ENCODE measurements at places on chromosomes 11 and 22.

DNA sequence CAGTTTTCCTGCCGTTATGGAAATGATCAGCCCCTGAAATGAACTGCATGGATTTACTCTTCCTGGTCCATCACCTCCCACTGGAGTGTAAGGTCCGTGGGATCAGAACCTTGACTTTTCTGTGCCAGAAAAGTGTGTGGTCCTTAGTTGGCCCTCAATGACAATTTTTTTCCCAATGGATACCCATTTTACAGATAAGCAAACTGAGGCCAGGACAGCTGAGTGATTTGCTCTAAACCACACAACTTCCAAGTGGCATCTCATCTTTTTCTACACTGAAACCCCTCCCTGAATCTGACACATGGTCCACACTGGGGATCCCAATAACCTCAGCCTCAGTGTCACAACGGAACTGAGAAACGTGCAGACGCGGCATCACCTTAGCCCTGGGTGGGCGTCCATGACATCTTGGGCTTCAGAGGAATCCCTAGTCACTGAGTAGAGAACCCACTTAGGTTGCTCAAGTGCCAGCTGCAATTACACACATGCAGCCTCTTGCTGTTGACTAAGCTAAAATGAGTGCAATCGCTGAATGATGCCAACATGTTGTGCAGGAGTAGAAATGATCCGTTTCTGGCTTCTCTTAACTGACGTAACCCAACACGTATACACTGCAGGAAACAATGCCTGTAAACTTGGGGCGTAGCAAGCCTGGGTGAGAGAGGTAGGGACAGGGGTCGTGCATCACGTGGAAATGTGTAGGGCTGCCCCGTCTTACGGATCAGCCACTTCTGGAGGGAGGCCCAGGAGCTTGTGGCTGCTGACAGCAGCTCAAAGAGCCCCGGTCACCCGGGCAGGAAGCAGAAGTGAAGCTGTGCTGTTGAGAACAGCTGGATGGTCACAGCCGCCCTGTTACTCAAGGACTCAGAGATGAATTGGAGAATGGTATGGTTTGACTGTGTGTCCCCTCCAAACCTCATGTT, 136.3 kb downstream of the SHANK2 start:
- DNase-seq, result no peak

GRCh38 chr11:73382747-73383146, 6.5 kb downstream of the RELT start:
- DNase-seq, result no peak

- peak; percentile 33 for DNase-seq
Observed at GRCh38 chr11:26331911-26332571, at the start of gene ANO3. TSS of gene ANO3 (plus strand) at chr11:26332130. CDS start at chr11:26332276, 146 bp downstream.

GRCh38 chr22:41429232-41429950, 17.2 kb downstream of the TOB2 start:
- no peak for DNase-seq

GRCh38 chr11:16796311-16796710, 57.9 kb downstream of the C11orf58 start:
- no peak for DNase-seq

DNA sequence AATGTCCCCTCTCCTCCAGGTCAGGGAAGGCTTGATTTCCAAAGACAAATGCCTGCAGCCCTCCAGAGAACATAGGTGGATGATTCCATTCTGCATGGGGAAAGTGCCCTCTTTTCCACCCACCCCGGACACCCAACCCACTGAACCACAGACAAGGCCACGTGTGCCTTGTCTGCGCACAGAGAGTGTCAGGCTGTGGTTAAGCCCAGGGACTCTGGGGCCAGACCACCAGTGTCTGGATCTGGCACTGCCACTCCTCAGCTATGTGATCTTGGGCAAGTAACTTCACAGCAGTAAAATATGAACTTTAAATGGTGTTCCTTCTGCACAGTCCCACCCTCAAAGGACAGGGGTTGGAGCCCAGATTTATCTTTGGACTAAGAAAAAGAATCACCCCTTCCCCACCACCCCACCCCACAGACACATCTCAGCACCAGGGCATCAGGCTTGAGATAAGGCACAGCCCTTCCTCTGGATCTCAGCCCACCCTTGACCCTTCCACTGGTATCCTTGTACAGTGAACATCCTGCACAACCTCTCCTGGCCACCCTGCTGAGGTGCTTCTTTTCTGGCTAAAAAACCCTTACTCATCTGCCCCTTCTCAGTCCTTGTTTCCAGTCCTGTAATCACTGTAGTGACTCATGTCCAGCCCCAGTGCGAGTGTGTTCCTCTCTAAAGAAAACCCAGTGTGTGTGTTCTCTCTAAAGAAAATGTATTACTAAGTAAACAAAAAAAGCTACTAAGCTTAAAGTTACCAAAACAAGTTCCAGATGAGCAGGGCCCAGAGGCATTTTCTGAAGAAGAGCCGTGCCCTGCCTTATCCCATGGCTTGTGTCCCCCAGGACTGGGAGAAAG, 1.9 kb upstream of the PTGDR2 start:
- DNase-seq, result no peak

- no peak for DNase-seq
Observed at GRCh38 chr22:31948002-31948401, 3.7 kb downstream of the YWHAH start.

- no peak for DNase-seq
Observed at GRCh38 chr11:59028105-59028504, 58.0 kb upstream of the GLYATL1B start.

GRCh38 chr22:26259510-26259909, 90.2 kb downstream of the SEZ6L start:
- DNase-seq, result no peak

DNA sequence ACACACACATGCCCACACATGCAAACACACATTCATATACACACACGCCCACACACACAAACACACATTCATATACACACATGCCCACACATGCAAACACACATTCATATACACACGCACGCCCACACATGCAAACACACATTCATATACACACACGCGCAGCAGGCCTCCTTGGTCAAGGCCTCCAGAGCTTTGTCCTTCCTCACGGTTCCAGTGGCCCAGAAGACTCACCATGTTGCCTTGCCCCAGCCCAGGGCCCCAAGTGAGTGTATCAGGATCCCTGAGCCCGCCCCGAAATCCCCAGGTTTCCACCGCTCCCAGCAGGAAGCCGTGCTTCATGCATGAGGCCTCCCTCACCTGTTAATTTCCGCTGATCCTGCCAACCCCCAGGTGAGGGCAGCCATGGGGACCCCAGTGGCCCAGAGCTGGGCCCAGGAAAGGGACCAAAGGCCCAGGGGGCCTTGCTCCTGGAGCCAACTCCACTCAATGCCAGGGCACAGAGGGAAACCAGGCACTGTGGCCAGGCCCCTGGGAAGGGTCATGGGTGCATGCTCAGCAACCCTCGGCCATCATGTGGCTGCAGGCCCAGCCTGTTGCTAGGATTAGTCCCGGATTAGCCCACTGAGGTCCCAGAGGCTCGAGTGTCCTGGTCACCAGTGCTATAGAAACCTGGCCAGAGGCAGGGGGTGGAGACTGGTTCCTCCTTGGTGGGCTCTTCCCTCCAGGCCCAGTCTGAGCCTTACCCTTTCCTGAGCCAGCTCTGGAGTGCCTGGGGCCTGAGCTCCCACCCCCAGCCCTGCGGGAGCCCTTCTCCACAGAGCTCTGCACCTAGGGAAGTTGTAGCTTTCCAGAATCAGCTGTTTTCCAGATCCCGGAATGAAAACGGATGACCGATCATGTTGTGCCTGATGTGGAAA, 34.4 kb downstream of the IGF2 start:
- DNase-seq, result no peak

- no peak for DNase-seq
Observed at GRCh38 chr11:30174265-30175020, 56.4 kb upstream of the FSHB start.
